CD14-positive monocyte (primary cell): ENCODE measurements at places on chromosomes 3 and 15. TPM values are rescaled to one million over a fixed set of nuclear protein-coding genes. Genes with fewer than 3 reads are reported as not detected.

DNA sequence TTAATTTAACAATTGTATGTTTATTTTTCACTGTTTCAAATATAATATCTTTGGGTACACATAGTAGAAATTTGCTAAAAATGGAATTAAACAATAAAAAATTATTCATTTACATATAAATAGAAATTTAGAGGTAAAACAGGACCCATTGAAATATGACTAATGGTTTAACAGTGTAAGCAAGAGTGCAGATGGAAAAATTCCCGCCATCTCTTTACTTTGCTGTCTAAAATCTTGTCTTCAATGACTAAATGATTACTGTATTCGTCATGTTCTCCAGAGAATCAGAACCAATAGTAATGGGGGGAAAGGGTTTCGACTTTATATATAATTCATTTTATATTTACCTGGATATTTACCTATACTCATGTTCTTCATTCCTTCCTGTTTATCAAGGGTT, 163.1 kb downstream of the IL1RAP start:
- H3K27ac ChIP-seq, result no peak overlapping the region
- DNase-seq, result no peak
- H3K4me1 ChIP-seq, result no peaks in the 10 kb centered on the region
- no peak overlapping the region for H3K4me3 ChIP-seq
- no peaks in the 10 kb centered on the region for H3K36me3 ChIP-seq
- H3K27me3 ChIP-seq, result no peaks in the 10 kb centered on the region

DNA sequence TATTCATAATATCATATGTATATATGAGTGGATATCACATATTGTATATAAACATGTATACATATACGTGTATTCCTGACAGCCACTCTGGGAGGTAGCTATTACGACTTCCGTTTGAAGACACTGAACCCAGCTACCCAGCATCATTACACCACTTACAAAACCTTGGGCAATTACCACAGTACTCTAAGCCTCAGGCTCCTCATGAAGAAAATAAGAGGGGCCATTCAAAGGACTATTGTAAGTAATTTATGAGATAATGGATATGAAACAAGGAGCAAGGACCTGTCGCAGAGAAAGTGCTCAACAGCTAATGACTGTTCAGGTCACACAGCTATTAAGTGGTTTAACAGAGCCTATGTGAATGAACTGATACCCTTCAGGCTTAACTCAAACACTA, 52.4 kb downstream of the KCNMB2 start:
- DNase-seq, result no peak
- no peaks in the 10 kb centered on the region for H3K36me3 ChIP-seq
- no peak overlapping the region for H3K27ac ChIP-seq

DNA sequence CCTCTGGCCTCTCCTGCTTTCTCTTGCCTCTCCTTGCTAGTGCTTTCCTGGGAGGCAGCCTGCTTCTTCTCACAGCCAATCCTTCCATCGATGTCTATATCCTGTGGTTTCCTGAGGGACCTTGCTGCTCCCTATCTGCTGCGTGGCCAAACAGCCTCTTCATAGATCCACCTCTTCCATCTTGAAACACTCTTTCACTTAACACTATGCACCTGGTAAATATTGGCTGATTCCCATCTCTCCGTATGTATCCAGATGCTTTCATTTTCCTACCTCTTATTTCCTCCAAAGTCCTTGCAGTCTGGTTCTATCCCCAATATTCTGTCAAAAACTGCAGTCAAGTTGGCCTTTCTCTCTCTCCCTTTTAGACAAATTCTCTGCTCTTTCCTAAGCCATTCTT, 205.2 kb upstream of the CFAP20DC start:
- no peaks in the 10 kb centered on the region for H3K27me3 ChIP-seq
- H3K27ac ChIP-seq, result no peak overlapping the region
- DNase-seq, result no peak
- H3K4me1 ChIP-seq, result peaks cover 7% of the 10 kb centered on the region

- H3K27me3 ChIP-seq, result no peaks in the 10 kb centered on the region
- DNase-seq, result no peak
- H3K27ac ChIP-seq, result no peak overlapping the region
- no peaks in the 10 kb centered on the region for H3K36me3 ChIP-seq
- no peak overlapping the region for H3K4me3 ChIP-seq
- no peaks in the 10 kb centered on the region for H3K4me1 ChIP-seq
Observed at GRCh38 chr15:37377428-37377827, 277.1 kb upstream of the MEIS2 start.

DNA sequence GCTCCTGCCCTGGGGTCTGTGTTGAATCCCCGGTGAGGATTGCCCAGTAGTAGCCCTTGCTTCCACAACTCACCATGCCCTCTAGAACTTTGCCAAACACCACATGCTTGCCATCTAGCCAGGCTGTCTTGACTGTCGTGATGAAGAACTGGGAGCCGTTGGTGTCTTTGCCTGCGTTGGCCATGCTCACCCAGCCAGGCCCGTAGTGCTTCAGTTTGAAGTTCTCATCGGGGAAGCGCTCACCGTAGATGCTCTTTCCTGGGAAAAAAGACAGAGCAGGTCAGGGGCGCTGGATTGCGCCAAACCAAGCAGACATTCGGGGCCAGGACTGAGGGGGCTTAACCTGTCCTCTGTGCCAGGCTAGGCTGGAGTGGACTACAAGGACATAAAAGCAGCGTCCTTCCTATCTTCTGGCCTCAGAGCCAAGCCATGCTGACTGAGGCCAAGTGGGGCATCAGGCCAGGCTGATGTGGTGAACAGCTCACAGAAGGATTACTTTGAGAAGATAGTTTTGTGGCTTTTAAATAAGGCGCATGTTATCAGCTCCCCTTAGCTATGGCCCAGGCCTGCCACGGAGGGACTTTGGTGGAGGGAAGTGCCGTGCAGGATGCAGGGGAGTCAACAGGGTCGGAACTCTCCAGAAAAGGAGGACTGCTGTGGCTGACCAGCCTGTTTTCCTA, 5.3 kb downstream of the SNX22 start:
- peaks cover 65% of the 10 kb centered on the region for H3K36me3 ChIP-seq
- DNase-seq, result no peak
- H3K4me3 ChIP-seq, result no peak overlapping the region
- peaks cover 22% of the 10 kb centered on the region for H3K4me1 ChIP-seq
- H3K27ac ChIP-seq, result no peak overlapping the region

DNA sequence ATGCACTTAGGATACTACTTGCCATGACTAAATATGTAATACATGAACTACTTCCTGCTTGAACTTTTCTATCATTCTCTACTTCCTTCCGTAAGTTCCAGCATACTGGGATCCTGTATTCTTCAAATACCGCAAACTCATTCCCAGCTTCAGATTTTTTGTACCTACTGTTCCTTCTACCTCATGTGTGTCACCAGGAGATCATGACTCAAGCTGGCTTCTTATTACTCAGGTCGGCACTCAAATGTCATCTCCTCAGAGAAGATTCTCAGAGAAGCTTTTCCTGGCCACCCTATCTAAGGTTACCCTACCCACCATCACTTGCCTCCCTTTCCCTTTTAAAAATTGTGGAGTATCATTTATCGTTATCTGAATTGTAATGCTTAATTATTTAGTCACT, 66.7 kb downstream of the RFX7 start:
- no peak for DNase-seq
- no peak overlapping the region for H3K4me3 ChIP-seq
- no peaks in the 10 kb centered on the region for H3K27me3 ChIP-seq
- H3K27ac ChIP-seq, result no peak overlapping the region
- H3K36me3 ChIP-seq, result peaks cover 5% of the 10 kb centered on the region

DNA sequence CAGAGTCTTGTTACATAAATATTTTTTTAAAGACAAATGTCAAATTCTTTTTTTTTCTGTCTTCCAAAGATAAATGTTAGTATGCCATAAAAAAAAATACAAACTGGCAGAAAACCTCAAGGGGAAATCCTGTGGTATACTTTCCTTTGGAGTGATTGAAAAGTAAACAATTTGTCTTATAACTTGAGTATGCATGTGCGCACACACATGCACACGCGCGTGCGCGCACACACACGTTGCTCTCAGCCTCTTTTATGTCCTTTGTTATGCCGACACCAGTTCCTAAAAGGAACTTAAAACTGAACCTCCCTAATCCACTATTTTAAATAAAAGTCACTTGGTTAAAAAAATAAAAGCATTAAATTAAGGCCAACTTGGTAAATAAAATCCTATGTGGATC, 58.1 kb downstream of the TGFBR2 start:
- no peaks in the 10 kb centered on the region for H3K27me3 ChIP-seq
- peaks cover 35% of the 10 kb centered on the region for H3K4me1 ChIP-seq
- peaks cover 42% of the 10 kb centered on the region for H3K36me3 ChIP-seq
- no peak for DNase-seq
- H3K4me3 ChIP-seq, result no peak overlapping the region
- peak overlapping the region; percentile 67 for H3K27ac ChIP-seq

GRCh38 chr3:176566757-176567156, 630.5 kb downstream of the TBL1XR1 start:
- no peaks in the 10 kb centered on the region for H3K27me3 ChIP-seq
- no peak overlapping the region for H3K27ac ChIP-seq
- H3K4me3 ChIP-seq, result no peak overlapping the region
- DNase-seq, result no peak
- no peaks in the 10 kb centered on the region for H3K36me3 ChIP-seq

GRCh38 chr3:62228467-62228866, 144.9 kb downstream of the FEZF2 start:
- no peaks in the 10 kb centered on the region for H3K36me3 ChIP-seq
- H3K4me1 ChIP-seq, result no peaks in the 10 kb centered on the region
- H3K4me3 ChIP-seq, result no peak overlapping the region
- H3K27me3 ChIP-seq, result no peaks in the 10 kb centered on the region
- H3K27ac ChIP-seq, result no peak overlapping the region

DNA sequence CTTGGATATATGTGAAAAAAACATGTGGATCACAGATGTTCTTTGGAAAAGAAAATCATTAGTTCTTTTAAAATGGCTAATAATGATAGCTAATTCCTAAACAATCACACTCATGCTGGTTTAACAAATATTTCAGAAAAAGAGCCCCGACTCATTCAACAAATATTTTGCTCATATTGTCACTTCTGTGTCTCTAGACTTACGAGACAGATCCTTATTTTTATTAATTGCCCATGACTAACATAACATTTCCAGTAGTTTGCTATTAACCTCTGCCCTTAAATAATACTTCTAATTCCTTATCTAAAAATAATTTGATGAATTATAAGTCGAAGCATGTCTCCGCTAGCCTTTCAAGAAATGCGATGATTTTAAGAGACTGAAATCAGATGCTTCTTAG, 70.4 kb downstream of the SATB1 start:
- DNase-seq, result no peak
- H3K4me1 ChIP-seq, result no peaks in the 10 kb centered on the region
- H3K27ac ChIP-seq, result no peak overlapping the region

GRCh38 chr3:173396191-173397041, 1.1 kb upstream of the NLGN1 start:
- DNase-seq, result no peak
- no peak overlapping the region for H3K27ac ChIP-seq
- peak overlapping the region; percentile 79 for H3K4me3 ChIP-seq
- H3K4me1 ChIP-seq, result peaks cover 38% of the 10 kb centered on the region
- H3K36me3 ChIP-seq, result no peaks in the 10 kb centered on the region
- H3K27me3 ChIP-seq, result peaks cover 63% of the 10 kb centered on the region

DNA sequence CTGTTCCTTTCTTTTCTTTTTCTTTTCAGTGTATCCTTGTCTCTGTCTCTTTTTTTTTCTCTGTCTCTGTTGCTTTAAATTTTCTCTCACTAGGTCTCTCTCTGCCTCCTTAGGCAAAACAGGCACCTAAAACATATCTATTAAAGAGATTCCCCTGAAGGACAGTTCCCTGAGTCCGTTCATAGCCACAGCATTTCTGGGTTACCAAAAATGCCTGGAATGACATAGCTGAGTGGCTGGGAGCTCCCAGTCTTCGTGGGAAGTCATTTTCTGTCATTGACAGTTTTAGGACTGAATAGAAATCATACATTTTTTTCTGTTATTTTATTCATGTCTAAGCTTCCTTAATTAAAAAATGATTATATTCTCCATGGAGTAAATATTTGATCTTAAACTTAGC, 323.8 kb upstream of the AZI2 start:
- no peak for DNase-seq
- H3K27me3 ChIP-seq, result no peaks in the 10 kb centered on the region
- no peak overlapping the region for H3K27ac ChIP-seq
- H3K4me1 ChIP-seq, result no peaks in the 10 kb centered on the region

DNA sequence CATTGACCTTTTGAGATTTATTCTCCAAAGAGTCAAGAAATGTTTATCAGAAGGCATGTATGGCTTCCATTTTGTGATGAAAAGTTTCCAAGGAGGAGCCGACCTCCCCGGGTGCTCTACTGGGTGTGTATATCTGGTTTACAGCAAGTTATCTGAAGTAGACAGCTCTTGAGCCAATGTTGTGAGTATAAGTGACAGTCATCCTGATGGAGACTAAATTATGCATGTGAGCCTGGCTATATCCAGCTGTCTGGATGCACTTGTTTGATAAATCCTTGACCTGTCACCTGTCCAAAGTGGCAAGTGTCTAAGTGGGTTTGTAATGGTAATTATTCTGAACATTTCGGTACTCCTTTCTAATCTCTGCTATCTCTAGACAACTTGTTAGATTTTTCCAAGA, 142.2 kb downstream of the NR2F2 start:
- no peak overlapping the region for H3K4me3 ChIP-seq
- no peaks in the 10 kb centered on the region for H3K27me3 ChIP-seq
- H3K27ac ChIP-seq, result no peak overlapping the region
- H3K36me3 ChIP-seq, result no peaks in the 10 kb centered on the region
- H3K4me1 ChIP-seq, result no peaks in the 10 kb centered on the region

- H3K27me3 ChIP-seq, result no peaks in the 10 kb centered on the region
- DNase-seq, result no peak
- H3K36me3 ChIP-seq, result no peaks in the 10 kb centered on the region
- H3K4me1 ChIP-seq, result peaks cover 13% of the 10 kb centered on the region
Observed at GRCh38 chr3:120563356-120564022, 32.6 kb upstream of the NDUFB4 start.

GRCh38 chr3:10738688-10739372, 77.2 kb upstream of the SLC6A11 start:
- peak; percentile 44 for DNase-seq
- H3K4me3 ChIP-seq, result no peak overlapping the region
- H3K27me3 ChIP-seq, result peaks cover 11% of the 10 kb centered on the region
- H3K36me3 ChIP-seq, result no peaks in the 10 kb centered on the region
- no peak overlapping the region for H3K27ac ChIP-seq

- H3K27me3 ChIP-seq, result no peaks in the 10 kb centered on the region
- H3K36me3 ChIP-seq, result no peaks in the 10 kb centered on the region
- H3K27ac ChIP-seq, result no peak overlapping the region
Observed at GRCh38 chr15:57566834-57567233, 24.9 kb upstream of the MYZAP start.

GRCh38 chr15:23497710-23498111, 50.7 kb upstream of the GOLGA6L2 start:
- no peaks in the 10 kb centered on the region for H3K36me3 ChIP-seq
- H3K27me3 ChIP-seq, result no peaks in the 10 kb centered on the region
- no peak overlapping the region for H3K27ac ChIP-seq
- no peak overlapping the region for H3K4me3 ChIP-seq
- H3K4me1 ChIP-seq, result no peaks in the 10 kb centered on the region

GRCh38 chr3:113261626-113262303, 50.4 kb downstream of the BOC start:
- no peak overlapping the region for H3K4me3 ChIP-seq
- H3K27ac ChIP-seq, result no peak overlapping the region
- H3K27me3 ChIP-seq, result no peaks in the 10 kb centered on the region

The XIRP1 gene
- not detected for polyA plus RNA-seq

The NMNAT3 gene
- polyA plus RNA-seq, result 2.9 and 3.2 TPM in 2 replicates

The CX3CR1 gene
- polyA plus RNA-seq, result 17.0 and 25.9 TPM in 2 replicates

The ZIC1 gene
- polyA plus RNA-seq, result not detected

The ANKRD63 gene
- polyA plus RNA-seq, result not detected

The DCBLD2 gene
- polyA plus RNA-seq, result 0.17 TPM

The CNTN4 gene
- polyA plus RNA-seq, result not detected in 2 replicates

The CEP63 gene
- polyA plus RNA-seq, result 18.8 TPM
